GM03348 (cell line): ENCODE measurements at places on chromosomes 1 and 21.

GRCh38 chr21:34987501-34988072 is 61.5 kb downstream of the RUNX1 start:
- DNase-seq: no peak

GRCh38 chr1:44605914-44606615 is 68.2 kb downstream of the TMEM53 start:
- no peak for DNase-seq

GRCh38 chr1:77824079-77824478 is 44.6 kb downstream of the MIGA1 start:
- peak; percentile 48 for DNase-seq

DNA sequence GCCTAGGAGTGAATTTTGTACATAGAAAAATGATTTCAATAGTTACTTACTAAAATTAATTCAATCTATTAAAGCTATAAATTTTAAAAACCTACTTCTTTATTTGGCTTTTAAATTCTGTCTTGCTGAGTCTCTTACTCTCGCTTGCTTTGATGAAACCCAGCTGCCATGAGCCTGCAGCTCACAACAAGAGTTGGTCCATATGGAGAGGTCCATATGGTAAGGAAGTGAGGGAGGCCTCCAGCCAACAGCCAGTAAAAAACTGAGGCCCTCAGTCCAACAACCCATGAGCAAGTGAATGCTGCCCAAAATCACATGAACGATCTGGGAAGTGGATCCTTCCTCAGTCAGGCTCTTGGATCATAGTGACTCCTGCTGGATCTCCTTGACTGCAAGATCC is 89.9 kb upstream of the CXADR start:
- DNase-seq: no peak

- DNase-seq: no peak
Observed at GRCh38 chr1:175089136-175089718, 21.6 kb downstream of the TNN start.

DNA sequence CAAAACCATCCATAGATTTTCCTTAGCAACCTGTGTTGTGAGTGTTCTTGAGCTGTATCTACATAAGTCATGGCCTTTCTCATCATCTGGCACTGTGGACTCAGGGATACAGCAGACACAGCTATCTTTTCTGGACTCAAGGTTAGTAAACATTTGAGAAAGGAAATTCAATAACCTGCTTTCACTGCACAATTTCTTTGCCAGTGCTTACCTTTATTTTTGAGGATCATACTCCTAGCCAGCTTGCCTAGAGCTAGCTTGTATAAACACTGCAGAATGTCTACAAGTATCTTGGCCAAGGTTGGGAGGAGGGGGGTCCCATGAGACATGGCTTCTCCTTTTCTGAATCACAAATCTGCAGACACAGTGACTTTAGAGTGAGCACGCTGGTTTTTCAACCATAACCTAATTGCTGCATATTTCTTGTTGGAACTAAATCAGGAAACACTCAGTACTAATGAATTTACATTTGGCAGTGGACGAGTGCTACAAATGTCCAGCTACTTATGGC is 27.2 kb downstream of the ADAMTS5 start:
- peak; percentile 66 for DNase-seq

DNA sequence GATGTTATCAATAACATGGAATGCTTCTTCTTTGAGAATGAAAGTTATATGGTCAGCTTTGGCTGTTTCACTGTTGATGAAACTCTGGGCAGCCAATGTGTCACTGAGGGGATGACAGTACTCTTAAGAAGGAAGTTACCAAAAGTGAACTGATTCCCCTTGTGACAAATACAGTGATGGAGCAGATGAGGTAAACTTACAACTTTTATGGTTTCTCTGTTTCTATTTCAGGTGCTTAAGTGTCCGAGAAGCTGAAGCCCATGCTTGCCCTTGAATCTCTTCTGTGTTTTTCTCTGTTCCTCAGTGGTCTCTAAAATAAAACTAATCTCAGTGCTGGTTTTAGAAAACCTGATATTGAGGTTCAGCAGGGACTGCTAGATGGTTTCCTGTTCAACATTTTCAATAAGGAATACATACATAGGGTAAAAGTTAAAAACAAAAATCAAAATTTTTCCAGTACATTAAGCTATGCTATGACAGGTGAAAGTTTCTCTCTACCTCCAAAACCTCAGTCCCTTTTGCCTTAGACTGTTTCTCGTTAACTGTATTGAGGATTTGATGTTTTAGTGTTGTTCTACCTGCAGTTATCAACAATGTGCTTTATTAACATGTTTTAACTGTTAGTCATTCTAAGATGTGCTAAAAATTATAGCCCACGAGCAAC is 454.4 kb upstream of the ADGRL4 start:
- no peak for DNase-seq

- no peak for DNase-seq
Observed at GRCh38 chr1:229716069-229716468, 90.0 kb downstream of the URB2 start.

- DNase-seq: peak; percentile 67
Observed at GRCh38 chr1:117673405-117673804, 67.6 kb downstream of the TENT5C start.

GRCh38 chr1:52925571-52926005 is 1.5 kb upstream of the SCP2 start:
- DNase-seq: no peak
